Stimulated activated CD8-positive, alpha-beta memory T cell treated with anti-CD3 and anti-CD28 coated beads, Interleukin-15, amount 100 ng/mL, for 24 hours (primary cell): ENCODE measurements at places on chromosomes 12 and 14.

DNA sequence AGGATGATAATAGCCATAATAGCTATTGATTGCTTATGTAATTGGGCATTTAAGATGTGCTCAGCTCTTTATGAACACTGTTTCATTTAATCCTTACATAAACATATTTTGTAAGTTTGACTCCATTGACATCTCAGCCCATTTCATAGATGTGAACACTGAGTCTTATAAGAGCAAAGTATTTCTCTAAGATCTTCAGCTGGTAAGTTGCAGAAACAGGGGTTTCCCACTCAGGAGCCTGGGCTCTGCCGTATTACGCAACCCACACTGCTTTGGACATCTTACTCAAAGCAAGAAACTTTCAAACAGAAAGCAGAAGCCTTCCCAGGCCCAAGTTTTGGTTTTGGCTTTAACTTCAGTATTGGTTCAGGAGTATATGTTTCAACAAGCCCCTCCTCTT lies 705.1 kb downstream of the MED13L start:
- DNase-seq = no peak

GRCh38 chr14:89500303-89500702 lies 83.3 kb upstream of the FOXN3 start:
- DNase-seq = no peak

DNA sequence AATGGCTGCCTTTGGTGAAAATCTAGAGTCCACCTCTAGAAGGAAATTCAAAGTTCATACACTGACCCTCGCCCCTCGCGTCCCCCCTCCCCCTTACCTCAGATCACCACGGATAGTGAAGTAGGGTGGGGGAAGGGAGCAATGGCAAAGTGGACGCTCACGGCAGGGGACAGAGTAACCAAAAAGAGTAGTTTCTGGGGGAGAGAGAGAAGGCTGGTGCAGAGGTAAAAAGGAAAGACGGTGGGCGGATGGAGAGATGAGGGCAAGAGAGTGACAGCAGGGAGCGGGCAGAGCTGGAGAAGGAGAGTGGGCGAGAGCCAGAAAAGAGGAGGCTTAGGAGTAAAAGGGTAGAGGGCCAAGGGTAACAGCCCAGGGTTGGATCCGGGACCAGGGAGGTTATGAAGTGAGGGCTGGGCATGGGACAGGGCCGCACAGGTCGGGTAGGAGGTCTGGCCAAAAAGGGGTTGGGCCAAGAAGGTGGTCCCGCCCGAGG lies 423 bp downstream of the ALDH6A1 start:
- DNase-seq = no peak

- DNase-seq = no peak
Measured at GRCh38 chr14:24395609-24396582, 2.9 kb upstream of the NYNRIN start.

GRCh38 chr12:23361971-23362370 lies 587.5 kb downstream of the SOX5 start:
- DNase-seq = no peak

GRCh38 chr12:119096429-119097202 lies 82.1 kb upstream of the HSPB8 start:
- DNase-seq = no peak

DNA sequence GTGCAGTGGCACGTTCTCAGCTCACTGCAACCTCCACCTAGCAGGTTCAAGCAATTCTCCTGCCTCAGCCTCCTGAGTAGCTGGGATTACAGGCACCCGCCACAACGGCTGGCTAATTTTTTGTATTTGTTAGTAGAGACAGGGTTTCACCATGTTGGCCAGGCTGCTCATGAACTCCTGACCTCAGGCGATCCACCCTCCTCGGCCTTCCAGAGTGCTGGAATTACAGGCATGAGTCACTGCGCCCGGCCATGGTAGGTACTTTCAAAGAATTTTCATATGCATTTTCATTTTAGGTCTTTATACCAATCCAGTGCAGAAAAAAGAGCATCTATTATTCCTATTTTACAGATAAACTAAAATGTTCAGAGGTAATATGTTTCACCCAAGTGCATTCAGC lies 411.3 kb upstream of the USP15 start:
- DNase-seq = no peak

- no peak for DNase-seq
Measured at GRCh38 chr12:113314121-113314529, 20.8 kb downstream of the SLC8B1 start.

DNA sequence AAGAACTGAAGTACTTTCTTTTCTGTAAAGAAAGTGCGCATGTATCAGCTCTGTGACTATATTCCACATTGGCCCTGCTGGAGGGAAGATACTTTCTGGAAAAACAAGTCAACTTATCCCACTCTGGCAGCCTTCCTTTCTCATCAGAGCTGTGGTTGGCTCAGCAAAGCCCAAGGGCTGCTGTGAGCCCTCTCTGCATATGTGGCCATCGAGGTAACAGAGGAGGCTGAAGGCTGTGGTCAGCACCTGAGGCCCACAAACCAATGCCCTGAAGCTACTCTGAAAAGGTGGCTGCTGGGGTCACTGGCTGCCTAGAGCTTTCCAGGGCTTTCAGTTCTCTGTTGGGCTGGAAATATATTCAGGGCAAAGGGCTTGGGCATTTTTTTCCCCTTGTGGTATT lies 70.8 kb upstream of the IGF1 start:
- DNase-seq = no peak

- no peak for DNase-seq
Measured at GRCh38 chr12:112792743-112793142, 1.2 kb downstream of the RPH3A start.

- DNase-seq = no peak
Measured at GRCh38 chr12:126509572-126509971, 1444.3 kb downstream of the AACS start.

- no peak for DNase-seq
Measured at GRCh38 chr12:121263206-121263935, 33.1 kb downstream of the CAMKK2 start.

- DNase-seq = no peak
Measured at GRCh38 chr12:96421014-96421413, 20.8 kb upstream of the CDK17 start.

DNA sequence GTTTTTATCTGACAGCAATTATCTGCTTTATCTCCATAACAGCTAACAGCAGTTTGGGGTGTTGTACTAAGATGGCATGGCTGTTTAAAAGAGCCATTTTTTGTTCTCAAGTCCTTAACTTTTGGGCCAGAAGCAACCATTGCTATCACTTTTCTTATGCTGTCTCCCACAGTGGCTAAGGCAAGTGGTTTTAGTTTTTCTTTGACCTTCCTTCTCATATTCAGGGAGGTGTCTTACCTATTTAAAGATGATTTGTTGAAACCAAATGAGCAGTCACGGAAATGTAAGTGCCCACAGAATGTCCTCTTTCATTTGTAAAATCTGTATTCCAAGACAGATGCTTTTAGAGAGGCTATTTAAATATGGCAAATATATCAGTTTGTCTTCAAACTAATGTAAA lies 96.8 kb upstream of the USP15 start:
- DNase-seq = no peak

DNA sequence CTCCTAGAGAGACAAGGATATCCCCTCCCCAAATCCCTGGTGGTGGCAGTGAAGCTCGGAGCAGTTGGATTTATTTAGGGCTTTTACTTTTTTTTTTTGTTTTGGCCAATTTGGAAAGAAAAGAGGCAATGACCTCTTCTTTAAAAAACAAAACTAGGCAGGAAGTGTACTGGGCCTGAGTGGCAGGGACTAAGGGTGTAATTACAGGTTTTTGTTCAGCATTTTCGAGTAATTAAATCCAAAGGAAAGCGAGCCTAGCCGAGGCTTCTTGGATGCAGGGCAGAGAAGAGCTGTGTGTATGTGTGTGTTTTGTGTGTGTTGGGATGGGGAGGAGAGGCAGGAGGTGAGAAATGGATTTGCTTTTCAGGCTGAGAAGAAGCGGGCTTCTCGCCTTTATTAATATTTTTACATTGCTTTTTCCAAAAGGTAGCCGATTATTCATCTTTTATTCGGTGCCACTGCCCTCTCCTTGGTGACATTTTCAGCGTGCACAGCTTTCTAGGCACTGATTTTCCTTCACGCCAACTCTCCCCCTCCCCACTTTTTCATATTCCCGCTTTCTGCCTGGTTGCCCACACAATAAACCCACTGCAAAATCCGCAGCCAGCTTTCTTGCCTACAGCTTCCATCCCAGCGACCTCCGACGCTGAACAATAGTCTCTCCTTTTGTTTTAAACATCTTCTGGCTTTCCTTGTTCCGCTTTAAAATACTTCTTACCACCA lies 8.9 kb upstream of the IRF2BPL start:
- no peak for DNase-seq

- no peak for DNase-seq
Measured at GRCh38 chr14:44940211-44940610, 21.5 kb downstream of the KLHL28 start.

DNA sequence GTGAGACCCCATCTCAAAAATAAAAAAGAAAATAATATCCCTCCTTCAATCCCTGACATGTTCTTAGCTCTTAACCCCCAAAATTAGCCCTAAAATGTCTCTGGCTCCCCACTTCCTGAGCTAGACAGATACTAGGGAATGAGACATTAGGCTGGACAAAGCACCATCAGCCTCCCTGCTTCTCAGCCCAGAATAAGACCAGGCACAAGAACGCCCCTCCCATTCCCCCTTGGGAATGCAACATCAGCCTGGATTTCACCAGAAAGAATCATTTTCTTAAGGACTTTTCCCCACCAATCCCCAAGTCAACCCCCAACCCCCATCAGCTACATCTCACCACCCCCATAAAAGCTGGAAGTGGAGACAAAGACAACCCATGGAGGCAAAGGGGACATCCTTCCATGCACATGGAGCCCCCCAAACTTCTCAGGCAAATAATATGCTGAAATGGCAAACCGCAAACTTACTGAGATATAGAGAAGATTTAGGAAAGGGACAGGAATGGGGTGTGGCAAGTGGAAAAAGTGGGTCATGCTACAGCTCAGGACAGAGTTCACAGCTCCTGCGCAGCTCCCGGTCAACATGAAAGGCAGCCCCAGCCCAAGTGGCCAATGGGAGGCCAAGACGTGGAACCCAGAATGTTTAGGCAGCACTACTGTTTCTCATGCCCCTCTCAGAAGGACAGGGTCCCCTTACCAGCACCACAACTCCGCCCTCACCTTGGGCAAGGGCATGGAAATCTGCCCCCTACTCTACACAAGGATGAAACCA lies 2.7 kb downstream of the CHD4 start:
- DNase-seq = no peak

- DNase-seq = no peak
Measured at GRCh38 chr14:48096897-48097296, 421.5 kb upstream of the MDGA2 start.

DNA sequence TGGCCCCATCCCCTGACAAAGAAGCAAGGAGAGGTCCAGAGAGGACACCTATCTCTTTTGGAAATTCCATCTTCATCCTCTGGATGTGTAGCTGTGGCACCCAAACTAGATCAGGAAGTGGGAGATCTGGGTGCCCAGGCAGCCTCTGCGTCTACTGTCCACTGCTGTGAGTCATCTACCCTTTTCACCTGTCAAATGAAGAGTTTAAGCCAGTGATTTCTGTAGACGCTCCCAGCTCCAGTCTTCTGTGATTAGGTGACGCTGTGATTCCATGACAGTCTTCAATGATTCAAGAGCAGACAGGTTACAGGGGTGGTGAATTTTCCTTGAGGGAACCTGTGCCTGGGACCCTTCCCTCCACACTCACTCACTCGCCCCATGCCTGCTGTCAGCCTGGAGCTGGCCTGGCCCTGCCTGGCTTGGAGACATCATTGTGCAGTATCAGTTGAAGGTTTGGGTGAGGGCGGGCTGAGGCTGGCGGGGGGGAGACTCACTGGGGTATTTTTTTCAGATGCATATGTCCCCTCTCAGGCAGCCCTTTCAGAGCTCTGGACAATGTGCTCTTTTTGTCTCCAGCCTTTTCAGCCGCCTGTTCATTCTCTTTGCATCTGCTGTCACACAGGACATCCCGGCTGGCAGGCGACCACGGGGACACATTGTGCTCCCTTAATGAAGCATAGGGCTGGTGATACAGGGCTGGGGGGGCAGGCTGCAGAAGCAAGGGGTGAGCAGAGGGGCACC lies 56.8 kb upstream of the PARP11 start:
- DNase-seq = no peak

DNA sequence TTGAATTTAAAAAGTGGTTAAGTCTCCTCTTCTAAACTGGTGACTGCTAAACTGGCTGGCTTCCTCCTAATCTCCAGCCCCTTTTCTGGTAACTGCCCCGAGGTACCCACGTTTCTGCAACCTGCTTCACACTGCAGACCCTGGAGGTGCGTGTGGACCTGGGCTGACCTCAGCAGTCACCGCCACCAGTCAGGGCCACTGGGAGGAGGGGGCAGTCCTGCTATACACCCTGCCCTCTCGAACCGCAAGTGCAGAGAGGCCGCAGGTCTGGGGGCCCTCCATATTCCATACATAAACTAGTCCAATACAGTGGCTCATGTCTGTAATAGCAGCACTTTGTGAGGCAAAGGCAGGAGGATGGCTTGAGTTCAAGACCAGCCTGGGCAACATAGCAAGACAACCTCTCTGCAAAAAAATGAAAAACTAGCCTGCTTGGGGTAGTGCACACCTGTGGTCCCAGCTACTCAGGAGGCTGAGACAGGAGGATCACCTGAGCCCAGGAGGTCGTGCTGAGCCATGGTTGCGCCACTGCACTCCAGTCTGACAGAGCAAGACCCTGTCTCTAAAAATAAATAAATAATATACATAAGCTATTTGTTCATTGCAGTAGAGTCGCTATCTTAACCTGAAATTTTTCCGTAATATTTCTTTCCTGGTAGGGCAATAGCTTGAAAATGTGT lies 25.6 kb downstream of the VPS37B start:
- no peak for DNase-seq

GRCh38 chr12:114371250-114371649 lies 34.7 kb downstream of the TBX5 start:
- DNase-seq = no peak

- DNase-seq = no peak
Measured at GRCh38 chr12:100504804-100505203, 31.1 kb downstream of the NR1H4 start.

GRCh38 chr14:93426750-93427149 lies 4.0 kb upstream of the UNC79 start:
- DNase-seq = no peak

- no peak for DNase-seq
Measured at GRCh38 chr14:60226298-60226697, 22.7 kb upstream of the PPM1A start.

DNA sequence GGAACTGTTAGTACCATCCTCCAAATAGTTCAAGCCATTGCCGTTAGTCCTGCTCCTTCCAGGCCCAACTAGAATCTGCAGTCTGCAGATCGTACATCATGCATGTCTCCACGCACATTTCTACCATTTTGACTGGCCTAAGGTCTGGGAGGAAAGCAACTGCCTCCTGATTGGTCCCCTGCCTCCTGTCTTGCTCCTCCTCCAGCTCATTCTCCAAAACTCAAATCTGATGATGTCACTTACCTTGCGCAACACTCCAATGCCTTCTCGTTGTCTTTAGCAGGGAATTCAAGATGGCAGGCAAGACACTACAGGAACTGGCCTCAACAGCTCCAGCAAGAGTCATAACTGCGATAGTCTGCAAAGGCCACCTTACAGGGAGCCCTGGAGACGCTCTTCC lies 9.7 kb upstream of the HCAR1 start:
- DNase-seq = no peak

- no peak for DNase-seq
Measured at GRCh38 chr12:127295630-127296029, 971.3 kb upstream of the TMEM132C start.
